Karpas-422 (cell line): ENCODE measurements at places on chromosomes 4 and X. TPM values are rescaled to one million over a fixed set of nuclear protein-coding genes. Genes with fewer than 3 reads are reported as not detected.

- DNase-seq: no peak
Measured at GRCh38 chr4:139901531-139902320, 236.1 kb downstream of the MGST2 start.

GRCh38 chr4:99679204-99679603 is 21.6 kb upstream of the C4orf54 start:
- no peak for DNase-seq

GRCh38 chr4:182896421-182896820 is 20.8 kb downstream of the DCTD start:
- DNase-seq: no peak

The CCDC160 gene
- total RNA-seq: not detected in 2 replicates

DNA sequence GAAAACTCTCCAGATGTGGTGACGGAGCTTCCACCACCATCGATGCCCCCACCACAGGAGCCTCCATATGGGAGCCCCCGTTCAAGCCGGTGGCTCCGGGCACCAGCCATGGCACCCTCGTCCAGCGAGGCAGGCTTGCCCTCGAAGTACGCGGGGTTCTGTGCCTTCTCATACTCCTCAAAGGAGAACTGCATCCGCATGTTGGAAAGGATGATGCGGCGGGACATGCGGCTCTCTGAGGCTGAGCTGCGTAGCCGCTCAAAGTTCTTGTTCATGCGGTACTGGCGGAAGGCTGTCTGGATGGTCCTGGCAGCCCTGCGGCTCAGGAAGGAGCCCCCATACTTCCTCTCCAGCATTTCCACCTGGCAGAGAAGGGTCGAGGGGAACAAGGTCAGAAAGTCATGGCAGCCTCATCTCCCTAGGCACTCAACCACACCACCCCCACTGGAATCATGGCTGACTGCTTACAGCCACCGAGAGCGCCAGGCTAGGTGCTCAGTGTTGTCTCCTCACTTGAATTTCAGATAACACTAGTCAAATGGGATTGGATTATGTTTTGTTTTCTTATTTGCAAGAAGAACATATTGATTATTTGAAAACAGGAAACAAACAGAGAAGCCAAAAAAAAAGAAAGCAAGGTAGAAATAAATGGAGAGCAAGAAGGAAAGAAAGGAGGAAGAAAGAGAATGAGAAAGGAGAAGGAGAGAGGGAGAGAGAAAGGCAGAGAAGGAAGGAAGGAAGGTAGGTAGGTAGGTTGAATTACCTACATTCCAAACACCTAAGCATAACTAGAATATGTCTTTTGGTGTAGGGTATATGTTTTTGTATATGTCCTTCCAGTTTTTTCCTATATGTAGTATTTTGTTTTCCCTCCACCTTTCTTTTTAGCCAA is 26.6 kb downstream of the IQSEC2 start:
- no peak for DNase-seq

- DNase-seq: no peak
Measured at GRCh38 chr4:79298484-79298883, 27.4 kb downstream of the NAA11 start.

The CFP gene
- 0.11 and 0.54 TPM in 2 replicates for total RNA-seq

The DDX60 gene
- 4.2 and 9.2 TPM in 2 replicates for total RNA-seq

- no peak for DNase-seq
Measured at GRCh38 chr4:27463816-27464215, 603.2 kb downstream of the STIM2 start.

- DNase-seq: no peak
Measured at GRCh38 chr4:2073808-2074481, 14.8 kb downstream of the NAT8L start.

DNA sequence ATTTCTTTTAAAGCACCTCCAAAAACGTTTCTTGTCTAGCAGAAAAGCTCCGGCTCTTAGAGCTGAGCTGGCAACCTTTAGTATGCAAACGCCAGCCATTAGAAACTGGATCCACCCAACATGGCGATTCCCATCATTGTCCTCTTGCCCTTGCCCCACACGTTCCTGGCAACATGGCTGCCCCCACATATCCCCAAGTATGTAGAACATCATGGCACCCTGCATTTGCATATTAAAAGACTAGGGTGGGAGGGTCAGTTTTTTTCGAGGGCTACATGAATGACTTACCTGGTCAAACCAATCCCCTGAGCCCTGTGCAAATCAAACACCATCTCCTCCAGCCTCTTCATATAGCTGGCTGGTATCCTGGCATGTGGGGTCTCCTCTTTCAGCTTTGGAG is 82.2 kb upstream of the HELT start:
- no peak for DNase-seq

The VSIG1 gene
- not detected in 2 replicates for total RNA-seq
